ENCODE measurements at places on chromosomes 13 and 19. TPM values are rescaled to one million over a fixed set of nuclear protein-coding genes. Genes with fewer than 3 reads are reported as not detected.

- no peaks in the 10 kb centered on the region for H3K36me3 ChIP-seq
- DNase-seq: no peak
- no peak overlapping the region for H3K4me3 ChIP-seq
- no peak overlapping the region for H3K27ac ChIP-seq
- no peaks in the 10 kb centered on the region for H3K27me3 ChIP-seq
These were observed 9.7 kb downstream of the PRKACA start for GRCh38 chr19:14107581-14108461.

DNA sequence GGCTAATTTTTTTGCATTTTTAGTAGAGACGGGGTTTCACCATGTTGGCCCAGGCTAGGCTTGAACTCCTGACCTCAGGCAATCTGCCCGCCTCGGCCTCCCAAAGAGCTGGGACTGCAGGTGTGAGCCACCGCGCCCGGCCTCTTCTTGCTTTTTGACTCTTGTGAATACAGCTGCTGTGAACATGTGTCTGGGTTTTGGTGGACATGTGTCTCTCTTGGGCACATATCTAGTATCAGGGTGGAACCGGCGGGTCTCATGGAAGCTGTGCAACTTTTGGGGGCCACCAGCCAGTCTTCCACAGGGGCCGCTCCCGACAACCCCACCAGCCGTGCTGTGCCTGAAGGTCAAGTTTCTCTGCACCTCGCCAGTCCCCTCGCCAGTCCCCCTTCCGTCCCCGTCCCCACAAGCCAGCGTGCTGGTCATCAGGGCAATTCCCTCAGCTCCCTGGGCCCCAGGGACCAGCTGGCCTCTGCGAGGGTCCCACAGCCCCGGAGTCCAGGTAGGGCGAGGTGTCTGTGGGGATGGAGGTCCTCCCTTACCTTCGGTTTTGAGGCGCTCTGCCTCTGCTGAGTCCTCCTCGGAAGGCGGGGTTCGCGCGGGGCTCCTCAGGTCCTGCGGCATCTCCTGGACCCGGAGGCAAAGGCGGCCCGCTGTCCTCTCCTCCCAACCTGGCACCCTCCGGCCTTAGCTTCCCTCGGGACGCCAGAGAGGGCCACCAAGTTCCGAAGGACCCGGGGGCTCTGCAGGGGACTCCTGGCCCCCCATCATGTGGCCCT, 16.3 kb downstream of the SGTA start:
- H3K27me3 ChIP-seq: no peaks in the 10 kb centered on the region
- no peak overlapping the region for H3K4me3 ChIP-seq
- no peak overlapping the region for H3K27ac ChIP-seq
- H3K36me3 ChIP-seq: peaks cover 10% of the 10 kb centered on the region
- DNase-seq: no peak

Gene TNNI3
- total RNA-seq: not detected

- H3K36me3 ChIP-seq: no peaks in the 10 kb centered on the region
- no peak overlapping the region for H3K27ac ChIP-seq
- H3K4me1 ChIP-seq: no peaks in the 10 kb centered on the region
- no peak overlapping the region for H3K4me3 ChIP-seq
- no peaks in the 10 kb centered on the region for H3K27me3 ChIP-seq
- no peak for DNase-seq
These were observed 40.7 kb upstream of the SIN3B start for GRCh38 chr19:16788479-16788878.

DNA sequence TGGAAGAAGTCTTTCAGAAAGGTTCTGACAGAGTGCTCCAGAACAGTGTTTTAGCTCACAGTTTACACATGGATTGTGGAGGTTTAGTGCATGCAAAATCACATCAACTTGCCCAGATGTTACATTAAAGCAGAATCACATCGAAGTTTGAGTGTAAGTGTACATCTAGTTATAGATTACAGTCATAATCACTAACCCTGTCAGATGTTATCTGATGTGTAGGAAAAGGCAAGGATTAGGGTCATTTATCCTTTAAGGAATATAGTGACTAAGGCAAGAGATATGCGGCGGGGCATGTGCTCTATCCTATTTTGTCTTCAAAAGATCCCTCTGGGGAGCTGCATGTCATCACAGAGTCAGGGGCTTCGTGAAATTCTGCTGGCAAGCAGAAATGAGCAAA, 66.9 kb downstream of the CYSLTR2 start:
- no peaks in the 10 kb centered on the region for H3K27me3 ChIP-seq
- H3K36me3 ChIP-seq: no peaks in the 10 kb centered on the region
- H3K4me1 ChIP-seq: no peaks in the 10 kb centered on the region
- H3K27ac ChIP-seq: no peak overlapping the region
- H3K4me3 ChIP-seq: no peak overlapping the region
- DNase-seq: no peak

Gene SYCN
- not detected for total RNA-seq

- no peak overlapping the region for H3K27ac ChIP-seq
- DNase-seq: no peak
These were observed 22.3 kb downstream of the TEX29 start for GRCh38 chr13:111342721-111343120.

DNA sequence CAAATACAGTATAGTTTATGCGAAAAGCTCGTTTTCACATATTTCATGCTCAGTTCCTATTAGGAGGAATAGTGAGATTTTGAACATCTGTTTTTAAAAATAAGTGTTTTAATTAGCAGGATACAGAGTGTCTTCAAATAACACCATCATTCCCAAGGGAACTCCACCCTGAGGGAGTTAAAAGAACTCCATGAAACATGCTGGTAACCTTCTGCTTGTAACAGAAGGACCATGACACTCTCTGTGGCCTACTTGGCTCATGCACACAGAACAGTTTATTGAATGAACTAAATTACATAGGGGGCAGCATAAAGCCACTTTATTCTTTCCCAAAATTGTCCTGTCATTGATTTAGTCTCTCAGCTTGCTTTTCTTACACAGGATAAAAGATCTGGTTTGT, 809.5 kb upstream of the SLITRK6 start:
- H3K4me3 ChIP-seq: no peak overlapping the region
- H3K36me3 ChIP-seq: no peaks in the 10 kb centered on the region
- no peak overlapping the region for H3K27ac ChIP-seq
- H3K27me3 ChIP-seq: no peaks in the 10 kb centered on the region
- DNase-seq: no peak
- no peaks in the 10 kb centered on the region for H3K4me1 ChIP-seq
